ENCODE measurements at places on chromosomes 3 and 15. TPM values are rescaled to one million over a fixed set of nuclear protein-coding genes. Genes with fewer than 3 reads are reported as not detected.

IL5RA gene
- 1.3 TPM for total RNA-seq

CEMIP gene
- total RNA-seq: 1.6 TPM

THBS1 gene
- 272 TPM for total RNA-seq

TGM4 gene
- total RNA-seq: not detected

TNFAIP8L3 gene
- 0.94 TPM for total RNA-seq

KNG1 gene
- not detected for total RNA-seq

GTF2A2 gene
- total RNA-seq: 22.2 TPM

SERINC4 gene
- total RNA-seq: not detected

DPPA2 gene
- not detected for total RNA-seq

C3orf85 gene
- not detected for total RNA-seq

MME gene
- total RNA-seq: 5.9 TPM

ADAMTS9 gene
- 26.0 TPM for total RNA-seq

SPSB4 gene
- total RNA-seq: 19.1 TPM

CAMK2N2 gene
- 3.4 TPM for total RNA-seq

UROC1 gene
- not detected for total RNA-seq

CD200R1L gene
- not detected for total RNA-seq

NSMCE3 gene
- total RNA-seq: 11.0 TPM

ZBTB20 gene
- total RNA-seq: 164 TPM

IMPG2 gene
- total RNA-seq: 2.8 TPM

AGBL1 gene
- 2.5 TPM for total RNA-seq

ZPLD1 gene
- total RNA-seq: not detected

ARNT2 gene
- total RNA-seq: 69.2 TPM

GRK7 gene
- 0.31 TPM for total RNA-seq

CASR gene
- total RNA-seq: 0.31 TPM

RBPMS2 gene
- not detected for total RNA-seq

HTR3E gene
- not detected for total RNA-seq

SLC12A8 gene
- total RNA-seq: 6.9 TPM

STRIT1 gene
- total RNA-seq: not detected

SLC22A13 gene
- total RNA-seq: 1.3 TPM

ISLR2 gene
- 186 TPM for total RNA-seq

TERC gene
- 57.6 TPM for total RNA-seq

CYP19A1 gene
- not detected for total RNA-seq

GPR176 gene
- total RNA-seq: 35.4 TPM

C3orf52 gene
- total RNA-seq: 0.63 TPM

GYG1 gene
- total RNA-seq: 5.6 TPM

CILP gene
- 0.63 TPM for total RNA-seq

EIF4E3 gene
- 19.7 TPM for total RNA-seq

SENP7 gene
- total RNA-seq: 174 TPM

ISLR gene
- 1.6 TPM for total RNA-seq

CFAP100 gene
- 5.9 TPM for total RNA-seq

SLC27A2 gene
- total RNA-seq: 1.3 TPM

CCDC54 gene
- total RNA-seq: 1.6 TPM

COL7A1 gene
- 4.1 TPM for total RNA-seq

DNAJC13 gene
- total RNA-seq: 111 TPM

DGKG gene
- total RNA-seq: 10.6 TPM

VGLL4 gene
- 120 TPM for total RNA-seq

BCHE gene
- total RNA-seq: 14.1 TPM

LYZL4 gene
- not detected for total RNA-seq

GMNC gene
- 0.63 TPM for total RNA-seq

SLC22A14 gene
- 1.3 TPM for total RNA-seq

MYRIP gene
- 10.0 TPM for total RNA-seq

SHC4 gene
- 7.2 TPM for total RNA-seq

SLC6A20 gene
- total RNA-seq: 1.6 TPM
